Right forelimb (tissue), 1 donor: ENCODE measurements at places on chromosomes 1 and 21.

DNA sequence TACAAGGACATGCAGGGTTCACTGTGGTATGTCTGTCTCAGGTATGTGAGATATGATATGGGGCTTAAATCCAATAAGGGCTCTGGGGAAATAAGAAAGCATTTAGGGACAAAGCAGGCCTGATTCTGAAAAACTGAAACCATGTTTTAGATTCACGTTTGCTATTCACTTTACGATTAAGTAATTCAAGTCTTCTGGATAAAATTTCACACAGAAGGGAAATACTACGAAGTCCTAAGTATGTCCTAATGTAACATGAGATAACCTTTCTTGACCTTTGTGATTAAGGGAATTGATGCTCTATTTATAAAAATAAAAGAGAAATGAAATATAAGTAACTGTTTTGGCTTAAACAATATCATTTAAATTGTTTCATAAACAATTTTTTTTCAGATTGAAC, 55.4 kb downstream of the HNRNPR start:
- DNase-seq, result no peak

GRCh38 chr1:206960676-206961386, 9.4 kb downstream of the FCAMR start:
- DNase-seq, result no peak

DNA sequence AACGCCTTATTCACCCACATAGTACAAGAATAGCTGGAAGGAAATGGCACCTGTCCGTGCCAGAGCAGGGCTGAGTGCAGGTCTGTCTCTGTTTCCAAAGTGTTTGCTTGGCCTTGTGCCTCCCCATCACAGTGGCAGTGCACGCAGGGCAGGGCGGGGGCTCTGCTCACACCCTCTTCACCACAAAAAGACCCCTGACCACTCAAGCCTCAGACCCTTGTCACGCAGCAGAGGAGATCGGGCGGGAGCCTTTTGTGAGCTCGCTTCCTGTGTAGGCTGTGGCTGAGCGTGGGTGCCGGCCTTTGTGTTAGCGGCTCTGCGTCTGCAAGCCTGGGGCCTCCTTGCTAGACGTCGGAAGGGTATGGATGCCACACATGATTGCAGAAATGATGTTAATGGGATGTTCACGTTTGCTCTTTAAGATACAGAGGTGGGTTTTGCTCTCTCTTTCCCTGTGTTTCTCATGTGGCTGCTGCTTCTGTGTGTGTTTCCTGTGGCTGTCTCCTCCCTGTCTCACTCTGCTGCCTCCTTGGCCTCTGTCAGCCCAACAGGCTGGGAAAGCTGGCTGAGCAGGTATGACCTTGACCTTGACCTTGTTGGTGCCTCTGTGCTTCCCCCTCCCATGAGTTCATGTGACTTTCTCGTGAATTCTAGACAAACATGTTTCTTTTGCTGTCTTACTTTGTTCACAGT, 45.4 kb downstream of the S100B start:
- DNase-seq, result no peak

DNA sequence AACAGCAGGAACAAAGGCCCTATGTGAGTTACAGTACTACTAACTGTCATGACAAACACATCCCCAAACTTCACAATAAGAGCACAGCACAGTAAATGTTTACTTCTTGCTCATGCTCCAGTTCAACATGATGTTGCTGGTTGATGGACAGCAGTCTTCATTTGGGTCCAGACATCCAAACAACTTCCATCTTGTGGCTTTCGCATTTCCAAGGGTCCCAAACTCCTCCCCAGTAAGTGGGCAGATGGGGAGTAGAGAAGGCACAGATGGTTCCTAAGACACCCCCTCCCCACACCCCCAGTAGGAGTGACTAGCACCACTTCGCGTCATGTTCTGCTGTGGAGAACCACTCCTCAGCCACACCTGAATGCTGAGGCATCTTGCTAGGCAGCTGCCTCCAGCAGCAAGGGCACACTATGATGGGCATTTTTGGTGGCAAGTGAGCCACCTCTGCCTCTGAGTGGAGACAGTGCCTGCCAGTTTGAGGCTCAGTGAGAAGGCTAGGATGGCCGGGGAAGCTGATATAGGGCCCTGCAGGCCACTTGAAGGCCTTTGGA, 32.7 kb upstream of the CD2 start:
- no peak for DNase-seq

DNA sequence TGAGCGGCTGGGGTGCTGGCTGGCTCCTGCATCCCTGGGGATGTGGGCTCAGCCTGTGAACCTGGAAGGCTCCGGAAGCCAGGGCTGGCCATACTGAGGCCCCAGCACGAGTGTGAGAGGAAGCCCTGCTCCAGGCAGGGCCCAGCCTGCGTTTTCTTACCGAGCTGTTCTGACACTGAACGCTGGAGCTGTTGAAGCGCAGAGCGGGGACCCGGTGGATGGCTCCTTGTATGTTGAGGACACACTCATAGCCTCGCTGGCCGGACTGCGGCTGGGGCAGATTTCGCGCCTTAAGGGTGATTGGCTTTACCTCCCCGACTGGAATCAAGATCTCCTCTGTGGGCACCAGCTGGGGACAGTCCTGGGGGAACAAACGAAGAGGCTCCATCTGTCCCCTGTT, 160.0 kb downstream of the PLXNA2 start:
- no peak for DNase-seq

GRCh38 chr1:212315184-212315583, 30.0 kb downstream of the PPP2R5A start:
- no peak for DNase-seq

- no peak for DNase-seq
Measured at GRCh38 chr1:44678626-44679025, 4.1 kb downstream of the ARMH1 start.

GRCh38 chr1:19717467-19717866, 52.8 kb downstream of the HTR6 start:
- no peak for DNase-seq

DNA sequence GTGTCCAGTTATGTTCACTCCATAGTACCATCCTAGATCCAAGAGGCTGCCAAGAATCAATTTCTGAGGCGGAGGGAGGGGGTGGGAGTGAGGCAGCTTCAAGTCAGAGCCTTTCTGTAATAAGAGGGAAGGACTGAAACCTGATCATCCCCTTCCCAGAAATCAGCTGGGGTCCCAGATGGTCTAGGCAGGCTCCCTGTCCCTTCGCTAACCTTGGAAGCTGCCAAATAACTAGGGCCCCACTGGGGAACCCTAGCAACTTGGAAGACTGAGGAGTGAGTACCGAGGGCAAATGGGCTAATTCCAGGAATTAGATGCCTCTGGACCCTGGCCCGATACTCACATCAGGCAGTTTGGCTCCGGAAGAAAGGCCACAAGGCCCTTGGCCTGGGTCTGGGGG, 113.3 kb downstream of the NAV1 start:
- DNase-seq, result no peak

DNA sequence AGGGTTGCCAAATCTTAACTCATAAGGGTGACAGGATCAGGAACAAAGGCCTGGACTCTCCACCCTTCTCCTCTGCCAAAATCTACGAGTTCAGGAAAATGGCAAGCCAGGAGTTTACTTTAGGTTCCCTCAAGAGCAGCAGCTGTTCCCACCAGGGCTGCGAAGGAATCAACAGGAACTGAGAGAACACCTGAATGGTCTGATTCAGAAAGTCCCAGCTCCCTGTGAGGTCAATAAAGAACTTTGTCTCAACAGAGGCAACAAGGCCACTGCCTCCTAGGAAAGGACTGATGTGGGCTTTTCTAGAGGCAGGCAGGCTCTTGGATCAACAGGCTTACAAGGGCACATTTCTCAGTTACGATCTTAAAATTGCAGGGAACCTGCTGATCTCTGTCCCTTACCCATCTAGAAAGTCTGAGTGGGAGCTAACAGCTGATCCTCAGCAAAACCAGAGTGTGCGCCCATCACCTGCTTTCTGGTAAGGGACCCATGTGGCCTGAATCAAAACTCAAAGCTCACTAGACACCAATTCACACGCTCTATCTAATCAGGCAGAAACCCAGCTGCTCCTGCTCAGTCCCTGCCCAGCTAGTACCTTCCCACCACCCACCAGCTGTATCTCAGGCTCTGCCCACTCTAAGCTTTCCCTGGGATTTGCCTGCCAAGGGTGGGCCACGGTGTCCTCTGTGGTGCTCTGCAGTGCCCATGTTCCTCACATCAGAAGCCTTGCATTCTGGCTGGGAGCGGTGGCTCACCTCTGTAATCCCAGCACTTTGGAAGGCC, 83.1 kb downstream of the CAPZB start:
- DNase-seq, result no peak

DNA sequence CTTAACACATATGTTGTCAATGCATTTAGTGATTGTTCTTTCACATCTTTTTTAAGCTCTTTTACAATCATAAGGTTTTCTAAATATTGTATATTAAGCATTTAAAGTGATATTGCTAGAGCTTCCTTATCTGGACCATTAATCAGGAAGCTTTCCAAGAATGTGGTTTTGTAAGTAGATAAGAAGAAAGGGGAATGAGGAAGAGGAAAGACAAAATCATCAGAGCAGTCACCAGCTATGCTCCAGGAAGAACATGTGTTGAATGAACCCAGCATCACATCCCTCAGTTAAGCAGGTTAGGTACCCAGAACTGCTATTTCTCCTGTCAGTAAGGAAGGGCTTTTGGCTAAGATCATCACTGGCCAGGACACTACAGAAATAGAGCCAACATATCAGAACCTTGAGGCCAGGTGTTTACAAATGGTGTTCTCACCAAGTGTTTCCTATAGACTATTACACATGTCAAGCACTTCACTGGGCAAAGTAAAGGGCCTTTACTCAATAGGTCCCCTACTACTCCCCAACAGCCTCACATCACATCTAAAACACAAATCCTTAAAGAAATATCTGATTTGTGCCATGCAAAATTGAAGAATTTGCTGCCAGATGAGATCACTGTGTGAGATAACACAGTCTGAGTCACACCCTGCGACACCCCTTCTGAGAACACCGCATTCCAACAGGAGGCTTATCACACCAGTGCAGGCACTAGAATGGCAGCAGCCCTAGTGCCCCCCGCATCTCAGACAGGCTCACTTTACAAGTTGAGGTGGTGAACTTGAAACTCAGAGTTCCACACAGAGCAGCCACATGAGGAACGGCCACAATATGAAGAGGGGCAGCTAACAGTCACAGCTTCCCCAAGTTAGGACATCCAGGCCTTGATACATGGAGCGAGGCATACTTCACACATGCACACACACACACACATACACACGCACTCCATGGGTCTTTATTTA, 1.8 kb upstream of the SPRR2A start:
- DNase-seq, result no peak

DNA sequence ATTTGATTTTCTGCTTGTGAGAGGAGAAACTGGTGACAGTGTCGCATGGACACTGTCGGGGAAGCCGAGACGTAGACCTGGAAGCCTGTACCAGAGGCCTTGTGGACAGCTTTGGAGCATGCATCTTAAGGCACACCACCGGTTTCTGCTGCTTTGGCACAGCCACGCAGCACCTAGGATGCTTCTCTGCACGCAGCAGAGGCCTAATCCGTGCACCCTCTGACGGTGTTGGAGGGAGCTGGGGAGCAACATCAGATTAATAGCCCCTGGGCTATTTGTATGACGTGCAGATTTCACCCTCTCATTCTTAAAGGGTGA, 30.3 kb downstream of the TEX35 start:
- DNase-seq, result no peak

DNA sequence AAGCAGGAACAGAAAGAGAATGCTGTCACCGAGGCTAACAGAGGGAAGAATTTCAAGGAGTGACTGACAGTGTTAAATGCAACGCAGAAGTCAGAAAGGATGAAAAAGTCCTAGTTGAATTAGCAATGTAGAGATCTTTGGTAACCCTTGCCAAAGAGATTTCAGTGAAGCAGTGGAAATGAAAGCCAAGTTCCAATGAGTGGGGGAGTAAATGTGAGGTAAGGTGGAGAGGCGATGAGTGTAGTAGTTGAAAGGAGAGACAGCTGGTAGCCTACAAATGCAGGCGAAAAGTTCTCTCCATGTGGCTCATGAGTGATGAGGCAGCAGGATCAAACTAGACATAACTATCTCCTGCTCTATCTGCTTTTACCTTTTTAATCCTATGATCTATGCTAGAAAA, 74.6 kb upstream of the IPO9 start:
- no peak for DNase-seq

DNA sequence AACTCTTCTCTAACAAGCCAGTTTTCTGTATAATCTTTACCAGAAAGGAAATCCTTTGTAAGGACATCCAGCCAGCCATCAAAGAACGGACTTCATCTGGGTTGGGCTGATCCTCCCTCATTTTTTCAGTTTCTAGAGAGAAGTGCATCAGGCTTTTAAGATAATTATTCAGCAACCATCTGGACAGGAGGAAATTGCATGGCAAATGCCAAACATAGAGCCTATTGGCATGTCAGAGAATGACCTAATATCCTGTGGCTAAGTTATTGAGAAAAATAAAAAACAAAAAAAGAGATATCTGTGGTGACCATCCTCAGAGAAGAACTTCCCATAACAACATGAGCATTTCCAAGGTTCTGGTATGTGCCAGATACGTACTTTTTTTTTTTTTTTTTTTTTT, 74.9 kb upstream of the BEND5 start:
- no peak for DNase-seq

DNA sequence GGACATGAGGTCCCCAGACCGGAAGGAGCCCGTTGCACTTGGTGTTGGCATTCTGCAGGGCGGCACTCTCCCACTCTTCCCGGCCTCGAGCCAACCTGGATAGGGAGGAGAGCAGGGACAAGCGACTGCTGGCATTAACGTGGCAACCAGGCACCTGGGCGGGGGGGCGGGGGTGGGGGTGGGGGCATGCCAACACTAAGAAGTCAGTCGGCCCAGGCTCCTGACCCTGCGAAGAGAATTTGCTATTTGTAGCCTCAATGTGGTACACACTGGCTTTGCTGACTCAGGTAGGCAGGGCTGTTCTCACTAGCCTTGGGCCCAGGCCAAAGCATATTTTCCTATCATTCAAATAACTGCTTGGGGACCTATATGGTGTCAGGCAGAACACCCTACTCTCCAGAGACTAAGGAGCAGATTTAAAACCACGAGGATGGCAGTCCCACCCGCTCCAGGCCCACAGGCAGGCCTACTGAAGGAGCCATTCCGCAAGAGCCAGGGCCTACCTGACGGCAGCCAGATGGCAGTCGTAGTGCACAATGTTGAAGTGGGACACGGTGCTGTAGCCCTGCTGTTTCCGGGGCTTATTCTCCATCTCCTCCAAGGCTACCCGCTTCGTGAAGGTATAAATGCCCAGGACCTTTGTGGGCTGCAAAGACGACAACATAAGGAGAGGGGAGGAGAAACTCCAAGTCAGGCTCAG, 123.7 kb downstream of the UBR4 start:
- DNase-seq, result no peak
